Karpas-422 (cell line): ENCODE measurements at places on chromosomes 13 and 19. TPM values are rescaled to one million over a fixed set of nuclear protein-coding genes. Genes with fewer than 3 reads are reported as not detected.
A peak's percentile ranks its signal among the peaks of the same experiment; 100 is the strongest.

CACNA1A gene
- total RNA-seq, result not detected in 2 replicates

ZNF177 gene
- total RNA-seq, result 2.5 and 5.0 TPM in 2 replicates

- DNase-seq, result no peak
These were observed 51.3 kb downstream of the MBNL2 start for GRCh38 chr13:97273341-97273831.

MRPL57 gene
- total RNA-seq, result 31.8 and 35.2 TPM in 2 replicates

DNA sequence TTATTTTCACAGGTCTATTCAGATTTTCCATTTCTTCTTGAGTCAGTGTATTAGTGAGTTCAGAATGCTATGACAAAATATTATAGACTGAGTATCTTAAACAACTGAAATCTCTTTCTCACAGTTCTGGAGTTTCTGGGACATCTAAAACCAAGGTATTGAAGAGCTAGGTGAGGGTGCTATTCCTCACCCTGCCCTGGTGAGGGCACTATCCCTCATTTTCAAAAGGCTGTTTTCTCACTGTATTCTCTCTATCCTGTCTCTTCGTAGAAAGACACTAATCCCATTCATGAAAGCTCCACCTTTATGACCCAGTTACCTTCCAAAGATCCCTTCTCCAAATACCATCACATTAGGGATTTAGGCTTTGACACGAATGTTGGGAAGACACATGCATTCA lies 1617.1 kb downstream of the PCDH9 start:
- peak; percentile 53 for DNase-seq

- DNase-seq, result no peak
These were observed 255.1 kb downstream of the TBC1D4 start for GRCh38 chr13:75226733-75227435.

DNA sequence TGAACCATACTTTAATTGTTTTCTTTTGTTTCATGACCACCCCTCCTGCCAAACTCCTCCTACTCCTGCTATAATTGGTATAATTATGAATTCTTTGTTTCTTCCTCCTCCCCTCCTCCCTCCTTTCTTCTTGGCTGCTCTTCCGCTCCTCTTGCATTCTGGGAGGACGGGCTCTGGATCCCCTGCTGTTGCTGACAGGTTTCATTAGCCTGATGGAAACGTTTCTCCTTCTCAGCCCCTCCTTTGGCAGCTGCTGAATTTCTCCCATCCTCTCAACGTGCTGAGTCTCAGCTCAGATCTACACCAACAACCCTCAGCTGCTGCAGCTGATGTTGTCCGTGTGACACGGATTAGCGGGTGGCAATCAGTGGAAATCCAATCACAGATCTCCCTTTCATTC lies 97.1 kb upstream of the UBAC2 start:
- no peak for DNase-seq

MIR17HG gene
- total RNA-seq, result 3.8 and 23.4 TPM in 2 replicates

GRCh38 chr13:98890186-98890585 lies 87.7 kb downstream of the DOCK9 start:
- no peak for DNase-seq

DNA sequence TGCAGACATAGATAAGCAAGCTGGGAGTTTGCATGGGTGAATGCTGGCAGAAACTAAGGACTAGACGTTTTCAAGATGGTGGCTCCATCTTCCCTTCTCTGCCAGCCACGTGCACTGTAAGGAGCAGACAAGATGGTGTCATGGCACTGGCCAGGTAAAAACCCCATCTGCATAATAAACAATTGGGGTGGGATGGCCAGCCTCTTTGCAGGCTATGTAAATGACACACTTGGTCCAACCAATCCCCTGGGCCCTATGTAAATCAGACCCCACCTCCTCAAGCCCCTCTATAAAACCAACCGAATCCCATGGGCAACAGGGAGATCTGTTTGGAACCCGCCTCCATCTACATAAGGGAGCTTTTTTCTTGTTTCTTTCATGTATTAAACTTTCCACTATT lies 2.4 kb upstream of the OR7A5 start:
- no peak for DNase-seq

DNA sequence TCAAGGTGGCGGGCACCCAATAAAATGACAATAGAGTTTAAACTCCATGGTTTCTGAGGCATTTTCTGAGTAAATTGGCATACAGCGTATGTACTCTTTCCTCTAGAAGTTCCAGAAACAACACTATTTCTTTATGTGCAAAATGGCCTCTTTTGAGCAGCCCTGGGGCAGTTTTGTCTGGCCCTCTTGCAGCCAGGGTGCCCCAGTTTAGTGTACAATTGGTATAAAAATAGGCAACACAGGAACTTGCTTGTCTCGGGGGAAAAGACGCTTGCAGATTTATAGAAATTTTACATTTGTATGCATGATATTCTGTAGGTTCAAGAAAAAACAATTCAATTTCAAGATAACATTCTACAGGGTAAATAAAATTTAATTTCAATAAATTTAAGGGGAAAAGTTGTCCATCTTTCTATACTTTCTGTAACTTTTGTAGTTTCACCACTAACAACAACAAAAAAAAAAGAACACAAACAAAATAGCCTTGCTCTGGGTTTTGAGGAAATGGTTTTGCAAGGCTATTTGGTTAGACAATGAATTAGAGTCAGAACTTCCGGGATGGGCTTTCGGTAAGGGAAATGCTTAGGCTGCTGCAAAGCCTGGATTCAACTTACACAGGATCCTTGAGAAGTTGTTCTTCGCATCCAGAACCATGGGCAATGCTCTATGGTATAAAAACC lies 45.3 kb downstream of the LRCH1 start:
- DNase-seq, result peak; percentile 49

DNA sequence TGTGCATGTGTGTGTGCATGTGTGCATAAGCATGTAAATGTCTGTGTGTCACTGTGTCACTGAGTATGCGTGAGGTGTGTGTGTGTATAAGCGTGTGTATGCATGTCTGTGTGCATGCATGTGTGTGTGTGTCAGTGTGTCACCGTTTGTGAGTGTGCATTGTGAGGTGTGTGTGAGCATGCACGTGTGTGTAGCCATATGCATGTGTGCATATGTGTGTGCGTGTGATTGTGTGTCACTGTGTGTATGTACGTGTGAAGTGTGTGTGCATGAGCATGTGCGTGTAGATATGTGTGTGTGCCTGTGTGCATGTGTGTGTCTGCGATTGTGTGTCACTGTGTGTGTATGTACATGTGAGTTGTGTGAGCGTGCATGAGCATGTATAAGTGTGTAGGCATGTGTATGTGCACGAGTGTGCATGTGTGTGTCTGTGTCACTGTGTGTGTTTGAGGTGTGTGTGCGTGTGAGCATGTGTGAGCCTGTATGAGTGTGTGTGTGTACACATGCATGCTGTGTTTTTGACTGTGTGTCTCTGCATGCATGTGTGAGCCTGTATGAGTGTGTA lies 144.5 kb downstream of the NALCN start:
- DNase-seq, result no peak

DNA sequence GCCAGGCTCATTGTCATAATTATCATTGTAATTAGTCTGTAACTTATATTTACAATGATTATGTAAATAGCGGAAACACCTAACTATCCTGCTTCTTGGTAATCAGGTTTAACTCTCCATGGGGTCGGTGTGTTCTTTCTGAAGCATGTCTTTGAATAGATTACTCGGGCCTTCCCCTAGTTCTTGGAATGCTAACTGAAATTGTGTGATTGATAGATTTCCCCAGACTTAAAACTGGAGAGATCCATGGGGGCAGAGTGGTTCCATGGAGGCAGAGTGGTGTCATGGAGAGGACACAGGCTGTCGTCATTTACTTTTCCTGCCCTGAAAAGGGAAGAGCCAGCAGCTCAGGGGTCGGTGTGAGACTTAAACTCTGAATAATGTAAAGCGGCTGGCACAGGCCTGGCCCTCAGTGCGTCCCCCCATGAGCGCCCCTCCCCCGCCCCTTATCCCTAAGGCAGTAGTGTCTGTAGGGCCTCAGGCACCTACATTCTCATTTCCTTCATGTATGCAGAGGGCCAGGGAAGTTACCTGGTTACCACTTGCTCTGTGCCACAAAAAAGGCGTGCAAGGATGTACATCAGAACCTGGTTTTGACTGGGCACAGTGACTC lies 225.1 kb downstream of the TM9SF2 start:
- DNase-seq, result no peak
